ENCODE measurements at places on chromosomes 7 and 10.

DNA sequence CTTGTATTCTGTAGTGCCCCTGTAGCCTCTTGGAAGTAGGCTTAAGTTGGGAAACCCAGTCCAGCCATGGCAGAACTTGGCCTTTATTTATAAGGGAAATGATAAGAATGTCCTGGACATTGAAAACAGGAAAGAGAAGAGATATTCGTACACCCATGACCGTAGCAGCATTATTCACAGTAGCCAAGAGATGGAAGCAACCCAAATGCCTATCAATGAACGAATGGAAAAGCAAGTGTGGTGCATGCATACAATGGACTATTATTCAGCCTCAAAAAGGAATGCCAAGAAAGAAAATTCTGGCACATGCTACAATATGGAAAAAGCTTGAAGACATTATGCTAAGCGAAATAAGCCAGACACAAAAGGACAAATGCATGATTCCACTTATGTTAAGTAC is 315.3 kb downstream of the CXCL12 start:
- DNase-seq: no peak

DNA sequence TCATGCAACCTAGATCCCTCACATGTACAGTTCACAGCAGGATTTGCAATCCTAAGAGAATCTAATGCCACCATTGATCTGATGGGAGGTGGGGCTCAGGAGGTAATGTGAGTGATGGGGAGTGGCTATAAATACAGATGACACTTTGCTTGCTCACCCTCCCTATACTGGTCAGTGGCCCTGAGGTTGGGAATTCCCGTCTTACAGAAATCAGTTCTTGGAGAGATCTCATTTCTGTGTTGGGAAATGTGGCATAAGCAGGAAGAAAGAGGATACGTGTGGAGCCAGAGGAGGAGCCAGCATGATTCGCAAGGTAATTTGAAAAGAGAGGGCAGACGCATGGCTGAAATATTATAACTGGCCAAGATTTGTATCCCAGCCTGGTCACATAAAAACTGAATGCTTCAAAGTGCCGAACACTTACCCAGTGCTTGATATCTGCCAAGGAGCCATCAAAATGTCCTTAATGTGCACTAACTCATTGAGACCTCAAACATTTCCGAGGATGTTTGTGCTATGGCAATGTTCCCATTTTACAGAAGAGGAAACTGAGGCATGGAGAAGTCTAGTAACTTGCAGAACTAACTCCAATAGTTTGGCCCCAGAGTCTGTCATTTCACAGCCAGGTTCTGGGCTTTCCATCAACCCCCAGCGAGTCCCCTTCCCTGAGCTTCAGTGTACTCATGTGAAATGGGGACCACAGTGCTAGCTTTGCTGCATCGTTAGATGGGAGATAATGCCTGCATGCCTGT is 5.5 kb upstream of the IKZF1 start:
- DNase-seq: no peak

GRCh38 chr10:80472234-80473095 is 18.4 kb downstream of the TSPAN14 start:
- DNase-seq: no peak

- no peak for DNase-seq
These were observed 32.6 kb downstream of the USP6NL start for GRCh38 chr10:11578802-11579255.

DNA sequence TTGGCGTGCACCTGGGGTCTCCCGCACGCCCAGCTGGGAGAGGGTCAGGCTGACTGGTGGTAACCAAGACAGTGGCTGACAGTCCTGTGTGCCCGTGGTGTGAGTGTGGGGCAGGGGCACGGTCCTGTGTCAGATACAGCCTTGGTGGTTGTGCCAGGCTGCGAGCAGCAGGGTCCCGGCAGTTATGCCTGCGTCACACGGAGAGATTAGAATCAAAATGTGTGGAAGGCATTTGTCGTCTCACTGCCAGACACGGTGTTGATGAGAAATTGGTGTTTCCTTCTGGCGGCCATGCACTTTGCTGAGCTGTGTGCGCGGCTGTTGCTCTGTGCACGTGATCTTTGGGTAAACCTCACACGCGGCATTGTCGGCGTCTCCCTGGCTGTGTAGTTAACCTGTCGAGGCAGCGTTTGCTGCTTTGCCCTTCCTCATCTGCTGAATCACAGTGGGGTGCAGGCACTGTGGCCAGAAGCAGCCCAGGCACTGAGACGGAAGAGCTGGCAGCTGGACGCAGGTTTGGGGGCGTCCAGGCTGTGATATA is 87.7 kb downstream of the NKX6-2 start:
- DNase-seq: no peak

- DNase-seq: no peak
These were observed 47.8 kb upstream of the JAZF1 start for GRCh38 chr7:28228396-28228795.

- DNase-seq: no peak
These were observed 55.5 kb upstream of the LHFPL3 start for GRCh38 chr7:104272767-104273384.

- DNase-seq: no peak
These were observed 4.6 kb upstream of the ZNF425 start for GRCh38 chr7:149130572-149131198.

GRCh38 chr10:110600487-110601101 is 33.1 kb downstream of the SMC3 start:
- peak; percentile 4 for DNase-seq

- no peak for DNase-seq
These were observed 1.3 kb downstream of the LSMEM1 start for GRCh38 chr7:112481833-112482670.

DNA sequence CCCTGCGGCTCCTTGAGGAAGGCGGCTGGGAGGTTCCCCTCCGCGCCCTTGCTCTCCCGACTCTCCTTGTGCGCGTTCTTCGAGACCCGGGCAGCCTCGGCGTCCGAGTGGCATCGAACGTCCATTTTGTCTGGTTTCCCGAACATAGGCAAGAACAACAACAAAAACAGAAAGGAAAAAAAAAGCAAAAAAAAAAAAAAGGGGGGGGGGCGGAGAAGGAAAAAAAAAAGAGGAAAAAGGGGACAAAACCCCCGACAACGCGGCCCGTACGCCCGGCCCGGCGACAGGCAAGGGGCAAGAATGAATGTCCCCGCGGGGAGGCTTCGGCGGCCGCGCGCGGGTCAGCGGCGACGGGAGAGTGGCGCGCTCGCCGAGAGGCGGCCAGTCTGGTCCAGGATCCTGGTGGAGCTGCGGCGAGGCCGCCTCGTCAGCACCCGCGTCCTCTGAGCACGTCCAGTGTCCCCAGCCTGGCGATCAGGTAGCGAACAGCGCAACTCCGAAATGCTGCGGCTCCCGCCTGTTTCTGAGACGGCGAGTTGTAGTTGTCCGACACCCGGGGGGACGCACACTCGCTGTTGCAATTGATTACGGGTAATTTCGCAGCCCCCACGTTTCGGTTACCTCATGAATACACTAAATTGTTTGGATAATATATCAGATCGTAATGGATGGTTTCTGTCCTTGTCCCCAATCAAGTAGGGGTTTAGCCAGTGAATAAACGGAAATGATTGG is at the start of gene VAX1:
Gene VAX1, minus strand, starts transcription at position 360 of the 732 bp plus-strand sequence. Its CDS starts 214 bp downstream, at position 146.
- DNase-seq: no peak

DNA sequence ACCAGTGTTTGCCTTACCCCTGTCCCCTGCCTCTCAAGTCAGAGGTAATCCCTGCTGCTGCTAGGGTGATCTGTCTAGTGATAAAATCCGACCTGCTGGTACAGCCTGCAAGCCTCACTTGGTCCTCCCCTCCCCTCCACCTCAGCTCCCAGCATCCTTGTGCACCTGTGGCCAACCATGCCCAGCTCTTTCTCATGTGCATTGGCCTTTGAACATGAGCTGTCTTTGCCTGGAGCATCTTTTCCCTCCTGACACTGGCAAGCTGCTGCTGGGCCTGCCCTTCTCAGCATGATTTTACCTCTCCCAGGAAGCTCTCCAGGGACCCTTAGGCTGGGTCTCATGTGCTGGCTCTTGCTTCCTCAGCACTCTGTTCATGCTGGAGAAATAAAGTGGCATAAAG is 51.3 kb upstream of the CXCL12 start:
- DNase-seq: no peak

Measured in T-helper 2 cell (primary cell).